DND-41 (cell line): ENCODE measurements at places on chromosomes 6 and 20.
A peak's percentile ranks its signal among the peaks of the same experiment; 100 is the strongest.

GRCh38 chr6:34671801-34672656 lies 24.5 kb downstream of the ILRUN start:
- H3K36me3 ChIP-seq: 0 out of 2 replicates have a peak, but pooled peaks cover 2% of the 10 kb centered on the region
- no peak overlapping the region for H3K4me3 ChIP-seq
- peak; percentile 45 for DNase-seq
- H3K27me3 ChIP-seq: no peaks in the 10 kb centered on the region

DNA sequence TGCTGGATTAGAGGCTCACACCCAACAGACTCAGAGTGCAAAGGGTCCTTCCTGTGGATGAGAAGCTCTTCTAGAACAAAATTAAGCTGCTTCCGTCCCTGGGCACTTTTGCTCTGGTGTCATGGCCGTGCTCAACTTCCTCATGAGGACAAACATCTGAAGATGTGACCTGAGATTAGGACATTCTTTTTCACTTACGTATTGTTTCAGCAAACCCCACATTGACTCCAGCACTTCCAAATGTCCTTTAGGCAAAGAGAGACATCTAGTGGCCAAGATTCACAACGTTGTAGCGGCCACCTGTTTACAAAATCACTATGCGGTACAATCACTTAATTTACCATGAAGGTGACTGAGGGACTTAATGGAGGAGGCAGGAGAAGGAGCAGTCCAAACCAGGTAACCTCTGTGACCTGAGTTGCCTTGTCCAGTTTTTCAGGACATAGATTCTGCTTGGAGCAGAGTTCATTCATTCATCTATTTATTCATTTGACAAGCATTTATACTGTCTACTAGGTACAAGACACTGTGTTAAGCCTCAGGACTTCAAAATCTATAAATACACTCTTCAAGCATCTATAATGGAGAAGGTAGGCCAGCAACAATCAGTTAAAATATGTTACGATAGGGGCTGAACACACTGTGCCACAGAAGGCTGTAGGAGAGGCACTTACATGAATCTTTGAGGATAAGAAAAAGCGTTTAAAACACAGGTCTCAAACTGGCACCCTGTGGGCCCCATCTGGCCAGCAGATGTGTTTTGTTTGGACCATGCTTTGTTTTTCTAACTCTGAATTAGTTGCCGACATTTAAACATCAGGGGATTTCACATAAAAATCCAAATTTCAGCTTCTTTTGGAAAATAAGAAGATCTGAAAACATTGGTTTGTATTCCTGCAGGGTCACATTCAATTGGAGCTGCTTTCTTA lies 5.6 kb upstream of the ADGRF1 start:
- no peak overlapping the region for H3K27ac ChIP-seq
- peaks cover 3% of the 10 kb centered on the region for H3K27me3 ChIP-seq
- DNase-seq: peak; percentile 35
- no peak overlapping the region for H3K4me3 ChIP-seq
- H3K4me1 ChIP-seq: no peaks in the 10 kb centered on the region

GRCh38 chr20:44217342-44218092 lies 6.9 kb upstream of the OSER1 start:
- no peak overlapping the region for H3K4me3 ChIP-seq
- H3K27me3 ChIP-seq: no peaks in the 10 kb centered on the region
- peaks cover 40% of the 10 kb centered on the region for H3K4me1 ChIP-seq
- peak overlapping the region; percentile 70 for H3K27ac ChIP-seq
- DNase-seq: peak; percentile 77
- H3K36me3 ChIP-seq: no peaks in the 10 kb centered on the region

DNA sequence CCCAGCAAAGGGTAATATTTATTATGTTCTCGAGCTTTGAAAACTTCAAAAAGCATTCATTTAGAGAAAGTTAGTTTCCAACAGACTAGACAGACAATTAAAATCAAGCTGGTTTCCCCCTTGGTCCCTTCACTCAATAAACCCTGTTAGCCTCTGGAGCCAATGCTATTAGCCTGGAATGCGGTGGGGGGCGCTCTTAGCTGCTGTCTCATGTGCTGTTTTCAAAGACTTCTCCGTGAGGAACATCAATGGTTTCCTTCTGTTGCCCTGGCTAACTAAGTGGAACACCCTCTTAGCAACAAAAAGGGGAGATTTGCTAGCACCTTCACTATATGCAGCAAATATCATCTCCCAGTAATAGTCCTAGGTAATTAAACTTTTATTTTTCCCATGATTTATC lies 86.4 kb downstream of the LY86 start:
- H3K27ac ChIP-seq: no peak overlapping the region
- H3K27me3 ChIP-seq: no peaks in the 10 kb centered on the region
- H3K4me1 ChIP-seq: peaks cover 28% of the 10 kb centered on the region
- DNase-seq: no peak
- no peaks in the 10 kb centered on the region for H3K36me3 ChIP-seq

DNA sequence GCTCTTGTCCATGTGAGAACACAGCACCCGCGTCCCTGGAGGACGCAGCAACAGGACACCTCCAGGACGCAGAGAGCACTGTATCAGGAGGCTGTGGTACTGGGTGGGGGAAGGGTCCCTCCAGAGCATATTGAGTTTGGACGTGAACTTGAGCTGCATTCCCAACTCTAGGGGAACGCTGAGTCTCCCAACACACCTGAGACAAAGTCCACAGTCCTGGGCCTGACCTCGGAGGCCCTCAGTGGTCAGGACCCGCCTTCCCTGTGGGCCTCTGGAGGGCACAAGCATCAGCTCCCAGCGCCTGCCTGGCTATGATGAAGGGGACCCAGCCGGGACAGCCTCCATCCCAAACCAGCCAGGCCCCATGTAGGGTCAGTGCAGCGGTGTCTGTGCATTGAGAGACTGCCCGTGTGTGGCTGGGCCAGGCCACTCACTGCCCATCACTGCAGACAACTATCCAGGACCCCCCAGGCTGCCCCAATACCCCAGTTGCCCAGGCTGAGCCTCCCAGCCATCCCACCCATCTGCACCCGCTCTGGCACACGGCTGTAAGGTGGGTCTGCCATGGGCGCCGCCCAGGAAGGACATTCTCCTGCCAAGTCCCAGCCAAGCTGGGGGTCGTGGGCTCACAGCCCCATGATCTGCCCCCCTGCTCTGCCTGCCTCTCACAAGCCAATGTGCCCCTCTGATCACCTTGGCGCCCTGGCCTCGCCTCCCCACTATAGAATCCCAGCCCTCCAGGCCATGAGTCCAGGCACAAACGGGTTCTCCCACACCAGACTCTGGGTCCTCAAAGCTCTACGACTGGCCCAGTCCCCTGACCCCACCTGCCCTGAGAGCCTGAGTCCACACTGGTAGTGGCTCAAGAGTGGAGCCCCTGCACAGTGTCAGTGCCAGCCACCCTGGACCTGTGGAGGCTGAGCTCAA lies 115.7 kb downstream of the TAF4 start:
- no peaks in the 10 kb centered on the region for H3K4me1 ChIP-seq
- DNase-seq: no peak
- no peaks in the 10 kb centered on the region for H3K36me3 ChIP-seq
- no peaks in the 10 kb centered on the region for H3K27me3 ChIP-seq

GRCh38 chr6:130200020-130200419 lies 22.7 kb downstream of the SAMD3 start:
- no peak for DNase-seq
- H3K27ac ChIP-seq: no peak overlapping the region
- H3K36me3 ChIP-seq: no peaks in the 10 kb centered on the region

- H3K27ac ChIP-seq: no peak overlapping the region
- H3K4me1 ChIP-seq: no peaks in the 10 kb centered on the region
- H3K27me3 ChIP-seq: no peaks in the 10 kb centered on the region
Measured at GRCh38 chr6:8758412-8758811, 323.1 kb upstream of the SLC35B3 start.

DNA sequence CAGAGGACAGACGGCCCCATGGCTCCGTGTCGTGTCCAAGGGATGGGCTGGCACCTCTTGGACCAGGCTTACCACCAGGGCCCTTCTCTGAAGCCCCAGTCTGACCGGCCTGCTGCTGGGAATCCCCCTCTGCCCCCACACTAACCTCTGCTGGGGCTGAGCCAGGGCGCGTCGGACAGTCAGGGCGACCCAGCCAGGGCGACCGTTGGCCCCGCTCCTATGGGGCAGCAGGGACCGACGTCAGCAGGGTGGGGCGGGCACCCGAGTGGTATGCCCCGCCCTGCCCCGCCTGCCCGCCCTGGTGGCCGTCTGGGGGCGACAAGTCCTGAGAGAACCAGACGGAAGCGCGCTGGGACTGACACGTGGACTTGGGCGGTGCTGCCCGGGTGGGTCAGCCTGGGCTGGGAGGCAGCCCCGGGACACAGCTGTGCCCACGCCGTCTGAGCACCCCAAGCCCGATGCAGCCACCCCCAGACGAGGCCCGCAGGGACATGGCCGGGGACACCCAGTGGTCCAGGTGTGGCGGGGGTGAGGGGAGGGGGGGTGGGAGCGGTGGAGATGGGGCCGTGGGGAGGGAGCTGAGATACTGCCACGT lies at the start of gene SLC17A9:
TSS of gene SLC17A9 (plus strand) at position 337 of the 595 bp plus-strand sequence. CDS start at position 459, 122 bp downstream.
- DNase-seq: no peak
- H3K4me1 ChIP-seq: peaks cover 37% of the 10 kb centered on the region
- H3K4me3 ChIP-seq: peak within 1 kb of the TSS; percentile 52
- no peaks in the 10 kb centered on the region for H3K27me3 ChIP-seq
